ENCODE measurements at places on chromosomes 16 and 17. TPM values are rescaled to one million over a fixed set of nuclear protein-coding genes. Genes with fewer than 3 reads are reported as not detected.

MILR1 gene
- 1.0 TPM for total RNA-seq

FBXW10 gene
- not detected for total RNA-seq

LITAF gene
- 155 TPM for total RNA-seq

CEP131 gene
- 8.2 TPM for total RNA-seq

TBC1D26 gene
- total RNA-seq = not detected

CPHXL2 gene
- not detected for total RNA-seq

TMEM92 gene
- total RNA-seq = not detected

NOG gene
- total RNA-seq = 0.37 TPM

CDH1 gene
- 0.44 TPM for total RNA-seq

PRPF8 gene
- total RNA-seq = 451 TPM

NEUROD2 gene
- total RNA-seq = not detected

- peak; percentile 39 for DNase-seq
- peaks cover 18% of the 10 kb centered on the region for H3K4me1 ChIP-seq
- peaks cover 29% of the 10 kb centered on the region for H3K27me3 ChIP-seq
- peak overlapping the region; percentile 47 for H3K27ac ChIP-seq
Observed at GRCh38 chr17:79042421-79043190, 18.6 kb downstream of the C1QTNF1 start.

DNA sequence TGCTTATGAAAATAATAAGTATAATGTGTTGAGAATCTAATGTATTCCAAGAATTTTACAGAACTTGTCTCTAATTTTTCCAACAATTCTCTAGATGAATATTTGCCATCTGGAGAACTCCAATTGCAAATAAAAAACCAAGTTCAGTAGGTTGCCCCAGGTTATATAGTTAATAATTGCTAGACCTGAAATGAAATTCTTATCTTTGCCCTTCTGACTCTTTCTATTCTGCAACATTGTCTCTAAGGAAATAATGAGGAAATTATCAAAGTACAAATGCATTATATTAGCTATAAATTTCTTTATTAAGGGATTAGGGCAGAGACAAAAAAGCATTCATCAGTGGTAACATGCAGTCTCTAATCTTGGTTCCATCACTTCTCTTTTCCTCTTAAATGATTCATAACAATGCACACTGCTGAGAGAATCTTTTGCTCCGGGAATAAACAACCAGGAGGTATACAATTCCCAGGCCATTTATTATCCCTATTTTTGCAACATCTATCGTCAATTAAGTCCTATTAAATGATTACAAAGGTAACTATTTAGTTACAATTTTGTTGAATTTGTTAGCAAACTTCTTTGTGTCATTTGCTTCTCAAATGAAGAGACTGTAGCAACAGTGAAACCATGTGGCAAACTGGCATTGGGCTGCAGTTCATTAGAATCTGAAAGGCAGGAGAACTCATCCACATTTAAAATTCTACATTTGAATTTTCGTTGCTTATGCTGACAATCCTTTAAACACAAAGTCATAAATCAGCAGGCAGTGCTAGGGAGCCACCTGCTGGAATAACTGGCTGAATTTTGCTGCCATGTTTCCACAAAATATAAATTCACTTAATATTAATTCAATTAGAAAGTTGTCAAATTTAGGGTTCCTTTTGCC lies 349.6 kb downstream of the KIF2B start:
- H3K27ac ChIP-seq = no peak overlapping the region

DNA sequence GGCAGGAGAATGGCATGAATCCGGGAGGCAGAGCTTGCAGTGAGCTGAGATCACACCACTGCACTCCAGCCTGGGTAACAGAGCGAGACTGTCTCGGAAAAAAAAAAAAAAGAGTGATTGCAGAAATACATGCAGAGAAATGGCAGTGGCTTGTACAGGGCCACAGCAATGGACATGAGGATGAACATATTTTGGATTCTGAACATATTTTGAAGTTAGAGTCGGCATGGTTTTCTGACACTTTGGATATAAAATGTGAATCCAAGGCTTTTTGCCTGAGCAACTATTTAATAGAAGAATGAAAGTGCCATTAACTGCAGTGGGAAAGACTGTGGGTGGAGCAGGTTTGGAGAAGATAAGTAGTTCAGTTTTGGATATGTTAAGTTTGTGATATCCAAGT lies 35.8 kb downstream of the CPD start:
- H3K4me3 ChIP-seq = no peak overlapping the region
- no peaks in the 10 kb centered on the region for H3K27me3 ChIP-seq
- H3K36me3 ChIP-seq = peaks cover 7% of the 10 kb centered on the region
- peaks cover 34% of the 10 kb centered on the region for H3K4me1 ChIP-seq
- peak overlapping the region; percentile 34 for H3K27ac ChIP-seq

DNA sequence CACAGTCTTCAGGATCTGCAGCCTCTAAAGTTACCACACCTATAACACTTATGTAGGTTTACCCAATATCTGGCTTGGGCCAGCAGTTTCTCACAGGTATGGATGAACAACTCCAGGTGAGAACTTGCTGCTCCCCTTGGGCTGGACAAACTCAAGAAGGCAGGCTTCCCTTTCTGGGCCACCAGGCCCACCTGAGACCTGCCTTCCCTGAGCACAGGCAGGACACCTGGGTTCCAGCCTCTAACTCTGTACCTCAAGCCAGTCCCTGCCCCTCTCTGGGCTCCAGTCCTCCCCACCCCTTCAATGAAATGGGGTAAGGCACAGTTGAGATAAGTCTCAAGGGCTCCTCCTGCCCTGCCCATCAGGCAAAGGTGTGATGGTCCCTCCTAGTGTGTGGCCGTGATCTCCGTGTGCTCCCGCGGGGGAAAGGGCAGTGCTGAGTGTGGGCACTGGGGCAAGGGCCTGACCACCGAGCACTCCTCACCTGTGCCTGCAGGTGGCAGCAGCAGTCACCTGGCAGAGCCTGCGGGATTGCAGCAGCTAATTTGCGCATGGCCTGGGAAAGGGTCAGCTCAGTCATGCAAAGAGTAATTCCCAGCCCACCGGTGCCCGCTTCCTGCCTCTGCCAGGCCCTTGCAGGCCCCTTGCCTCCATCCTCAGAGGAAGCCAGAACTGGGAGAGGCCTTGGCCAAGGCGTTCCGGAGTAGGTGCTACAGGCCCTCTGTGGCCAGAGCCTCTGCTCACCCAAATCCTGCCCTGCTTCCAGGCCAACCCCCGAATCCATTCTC lies 28.2 kb upstream of the ADGRG1 start:
- no peaks in the 10 kb centered on the region for H3K27me3 ChIP-seq
- H3K27ac ChIP-seq = peak overlapping the region; percentile 89
- peaks cover 18% of the 10 kb centered on the region for H3K4me1 ChIP-seq
- peak overlapping the region; percentile 19 for H3K4me3 ChIP-seq

DNA sequence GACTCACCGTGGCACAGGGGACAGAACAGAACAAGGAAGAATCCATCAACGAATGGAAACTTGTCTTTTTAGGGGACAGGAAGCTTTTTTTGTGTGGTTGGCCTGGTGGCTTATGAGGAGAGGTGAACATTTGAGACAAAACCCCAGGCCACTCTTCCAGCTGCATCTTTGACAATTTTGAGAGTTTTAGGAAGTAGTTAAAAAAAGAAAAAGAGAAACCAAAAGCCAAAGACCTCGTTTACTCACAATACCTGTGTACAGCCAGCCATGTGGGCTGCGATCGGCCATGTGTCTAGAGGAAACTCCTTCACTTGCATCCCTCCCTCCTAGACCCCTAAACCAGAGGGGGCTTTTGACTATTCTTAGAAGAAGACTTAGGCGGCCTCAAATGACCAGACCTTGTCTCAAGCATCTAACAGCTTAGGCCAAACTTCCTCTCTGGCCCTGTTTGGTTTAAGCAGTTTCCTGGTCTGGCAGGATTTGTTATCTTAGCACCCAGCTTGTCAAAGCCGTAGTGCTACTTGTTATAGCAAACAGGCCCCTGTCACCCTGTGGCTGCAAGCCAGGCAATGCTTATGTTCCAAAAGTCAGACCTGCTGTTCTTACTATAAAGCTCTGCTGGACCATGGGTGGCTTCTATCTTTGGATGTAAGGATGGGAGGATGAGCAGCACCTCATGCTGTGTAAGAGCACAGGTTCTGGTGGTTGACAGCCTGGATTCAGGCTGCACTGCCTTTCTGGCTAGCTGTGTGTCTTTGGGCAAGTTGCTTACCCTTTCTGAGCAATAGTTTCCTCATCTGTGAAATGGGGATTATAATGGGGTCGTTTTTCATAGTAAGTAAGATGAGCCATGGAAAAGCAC lies 17.7 kb downstream of the KSR1 start:
- peak overlapping the region; percentile 90 for H3K27ac ChIP-seq
- H3K4me1 ChIP-seq = peaks cover 60% of the 10 kb centered on the region
- no peaks in the 10 kb centered on the region for H3K27me3 ChIP-seq
- peak overlapping the region; percentile 44 for H3K4me3 ChIP-seq
- DNase-seq = peak; percentile 36

- H3K27me3 ChIP-seq = no peaks in the 10 kb centered on the region
- H3K27ac ChIP-seq = peak overlapping the region; percentile 39
- peaks cover 42% of the 10 kb centered on the region for H3K4me1 ChIP-seq
- no peak overlapping the region for H3K4me3 ChIP-seq
Observed at GRCh38 chr16:25007284-25007984, 7.7 kb downstream of the ARHGAP17 start.

DNA sequence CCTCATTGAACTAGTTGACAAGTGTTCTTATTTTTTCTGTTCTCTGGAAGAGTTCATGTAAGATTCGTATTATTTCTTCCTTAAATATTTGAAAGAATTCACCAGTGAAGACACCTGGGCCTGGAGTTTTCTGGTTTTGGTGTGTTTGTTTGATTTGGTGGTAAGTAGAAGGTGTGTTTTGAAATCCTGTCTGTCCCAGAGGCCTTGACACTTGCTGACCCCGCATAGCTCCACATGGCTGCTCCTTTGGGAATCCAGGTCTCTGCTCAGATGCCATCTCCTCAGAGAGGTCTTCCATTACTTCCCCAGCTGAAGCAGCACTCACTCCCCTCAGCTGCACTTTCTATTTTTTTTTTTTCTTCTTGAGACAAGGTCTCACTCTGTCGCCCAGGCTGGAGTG lies 5.7 kb upstream of the NUP93 start:
- no peak overlapping the region for H3K27ac ChIP-seq
- peaks cover 6% of the 10 kb centered on the region for H3K4me1 ChIP-seq
- peaks cover 2% of the 10 kb centered on the region for H3K36me3 ChIP-seq
- no peak overlapping the region for H3K4me3 ChIP-seq

GRCh38 chr17:72244494-72244893 lies 123.7 kb downstream of the SOX9 start:
- no peaks in the 10 kb centered on the region for H3K36me3 ChIP-seq
- no peak for DNase-seq

- H3K4me1 ChIP-seq = peaks cover 15% of the 10 kb centered on the region
- H3K27me3 ChIP-seq = peaks cover 62% of the 10 kb centered on the region
- no peak for DNase-seq
- no peak within 1 kb of the TSS for H3K27ac ChIP-seq
- H3K36me3 ChIP-seq = peaks cover 2% of the 10 kb centered on the region
Observed at GRCh38 chr17:56593646-56594319, at the start of gene NOG. Gene NOG, plus strand, starts transcription at chr17:56593699. Its CDS starts 525 bp downstream, at chr17:56594224.

DNA sequence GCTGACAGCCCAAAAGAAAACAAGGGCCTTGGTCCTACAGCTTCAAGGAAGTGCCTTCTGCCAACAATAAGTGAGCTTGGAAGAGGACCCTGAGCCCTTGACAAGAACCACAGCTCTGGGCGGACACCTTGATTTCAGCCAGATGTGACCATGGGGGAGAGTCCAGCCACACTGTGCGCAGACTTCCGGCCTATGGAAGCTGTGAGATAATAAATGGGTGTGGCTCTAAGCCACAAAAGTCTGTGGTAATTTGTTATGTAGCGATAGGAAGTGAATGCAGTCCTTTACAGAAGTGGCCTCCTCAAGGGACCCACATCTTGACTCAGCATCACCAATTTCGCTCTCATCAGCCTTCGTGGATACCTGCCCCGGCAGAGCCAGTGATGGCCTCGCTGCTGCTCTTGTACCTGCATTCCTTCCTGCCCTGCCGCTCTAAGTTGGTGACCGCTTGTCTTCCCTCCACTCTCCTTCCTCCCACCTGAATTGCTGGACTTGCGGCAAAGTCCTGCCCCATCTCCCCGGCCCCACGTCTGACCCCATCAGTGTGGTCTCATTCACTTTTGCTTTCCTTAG lies 29.3 kb downstream of the PRSS54 start:
- H3K27ac ChIP-seq = peak overlapping the region; percentile 47
- H3K27me3 ChIP-seq = peaks cover 20% of the 10 kb centered on the region
- H3K4me3 ChIP-seq = no peak overlapping the region
- DNase-seq = no peak
- H3K4me1 ChIP-seq = peaks cover 16% of the 10 kb centered on the region
- peaks cover 2% of the 10 kb centered on the region for H3K36me3 ChIP-seq

GRCh38 chr17:46765453-46765852 lies 53.0 kb downstream of the WNT3 start:
- peaks cover 2% of the 10 kb centered on the region for H3K4me1 ChIP-seq
- DNase-seq = no peak
- H3K27me3 ChIP-seq = peaks cover 15% of the 10 kb centered on the region
- no peak overlapping the region for H3K27ac ChIP-seq
- no peak overlapping the region for H3K4me3 ChIP-seq
- no peaks in the 10 kb centered on the region for H3K36me3 ChIP-seq

- H3K36me3 ChIP-seq = no peaks in the 10 kb centered on the region
- H3K4me3 ChIP-seq = no peak overlapping the region
- H3K4me1 ChIP-seq = peaks cover 3% of the 10 kb centered on the region
- H3K27ac ChIP-seq = no peak overlapping the region
Observed at GRCh38 chr16:14668556-14669223, 25.4 kb downstream of the PLA2G10 start.

DNA sequence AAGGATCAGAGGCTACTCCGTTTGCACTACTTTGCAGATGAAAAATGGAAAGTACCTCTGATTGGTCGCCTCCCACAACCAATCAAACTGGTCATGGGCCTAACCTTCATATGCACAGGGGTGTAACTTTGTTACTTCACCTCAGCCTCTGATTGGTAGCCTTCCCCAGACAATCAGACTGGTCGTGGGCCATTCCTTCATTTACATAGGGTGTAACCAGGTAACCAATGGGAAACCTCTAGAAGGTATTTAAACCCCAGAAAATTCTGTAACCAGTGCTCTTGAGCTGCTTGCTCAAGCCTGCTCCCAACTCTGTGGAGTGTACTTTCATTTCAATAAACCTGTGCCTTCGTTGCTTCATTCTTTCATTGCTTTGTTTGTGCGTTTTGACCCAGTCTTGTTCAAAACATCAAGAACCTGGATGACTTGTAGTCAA lies 39.2 kb upstream of the USP22 start:
- H3K4me1 ChIP-seq = no peaks in the 10 kb centered on the region
- peaks cover 35% of the 10 kb centered on the region for H3K27me3 ChIP-seq
- no peak overlapping the region for H3K4me3 ChIP-seq
- H3K36me3 ChIP-seq = peaks cover 3% of the 10 kb centered on the region
